Smooth muscle cell of the umbilical artery (primary cell): ENCODE measurements at places on chromosomes 1 and 21. TPM values are rescaled to one million over a fixed set of nuclear protein-coding genes. Genes with fewer than 3 reads are reported as not detected.

The TNNI3K gene
- 0.59 TPM in 1 of 2 replicates, not detected in the other for total RNA-seq

The BEND5 gene
- 0.60 and 1.2 TPM in 2 replicates for total RNA-seq

The AMY2A gene
- total RNA-seq, result not detected in 2 replicates

The TNFRSF9 gene
- total RNA-seq, result 1.2 and 2.3 TPM in 2 replicates

The LCE1F gene
- total RNA-seq, result not detected in 2 replicates

The SIPA1L2 gene
- total RNA-seq, result 0.97 and 7.4 TPM in 2 replicates

The TNFAIP8L2 gene
- not detected in 2 replicates for total RNA-seq

The TRIM67 gene
- not detected in 2 replicates for total RNA-seq

The DISP3 gene
- under 0.01 TPM in 2 replicates for total RNA-seq

The NUP210L gene
- total RNA-seq, result under 0.01 and 0.05 TPM in 2 replicates

The KCNJ15 gene
- total RNA-seq, result 0.74 and 1.8 TPM in 2 replicates

The FCRL1 gene
- not detected in 2 replicates for total RNA-seq

The BARHL2 gene
- total RNA-seq, result not detected in 2 replicates

The PAQR6 gene
- total RNA-seq, result 0.28 and 0.59 TPM in 2 replicates

The CNR2 gene
- not detected in 2 replicates for total RNA-seq

The YY1AP1 gene
- total RNA-seq, result 36.3 and 56.1 TPM in 2 replicates

The GPR37L1 gene
- 0.05 and 0.30 TPM in 2 replicates for total RNA-seq

The MRPS21 gene
- total RNA-seq, result 34.7 and 52.0 TPM in 2 replicates

The TCP10L gene
- total RNA-seq, result 0.46 and 0.59 TPM in 2 replicates

The C8A gene
- under 0.01 TPM in 1 of 2 replicates, not detected in the other for total RNA-seq

The C1orf105 gene
- not detected in 2 replicates for total RNA-seq

The NSL1 gene
- total RNA-seq, result 23.8 and 28.9 TPM in 2 replicates

The KRTAP19-1 gene
- not detected in 2 replicates for total RNA-seq

The PTPN7 gene
- not detected in 2 replicates for total RNA-seq

The PRELP gene
- 0.30 and 0.32 TPM in 2 replicates for total RNA-seq

The OR2C3 gene
- total RNA-seq, result under 0.01 TPM in 1 of 2 replicates, not detected in the other

The ORC1 gene
- 0.59 and 3.2 TPM in 2 replicates for total RNA-seq

The AMY1A gene
- total RNA-seq, result not detected in 2 replicates

The SLC45A1 gene
- total RNA-seq, result 1.5 and 2.9 TPM in 2 replicates

The STK40 gene
- 13.1 and 35.9 TPM in 2 replicates for total RNA-seq

The KISS1 gene
- total RNA-seq, result not detected in 2 replicates

The CD58 gene
- 22.0 and 33.4 TPM in 2 replicates for total RNA-seq
